ENCODE measurements at places on chromosomes 1 and 21.
A peak's percentile ranks its signal among the peaks of the same experiment; 100 is the strongest.

DNA sequence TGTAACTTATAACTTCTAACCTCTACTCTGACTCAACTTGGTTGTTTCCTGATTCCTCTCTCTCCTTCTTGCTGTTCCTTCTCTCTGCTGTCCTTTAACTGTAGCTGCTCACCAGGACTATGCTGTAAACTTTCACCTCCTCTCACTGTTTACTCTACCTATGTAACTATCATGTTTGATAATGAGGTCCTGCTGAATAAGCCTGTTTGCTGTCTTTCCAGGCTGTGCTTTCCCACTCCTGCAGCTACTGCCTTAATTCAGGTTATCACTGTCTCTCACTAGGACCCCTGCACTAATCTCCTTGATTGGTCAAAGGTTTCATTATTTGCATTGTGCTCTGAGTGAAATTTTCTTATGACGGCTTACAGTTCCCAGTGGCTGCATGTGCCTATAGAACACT, 633.9 kb upstream of the PTBP2 start:
- DNase-seq, result no peak

- peak; percentile 74 for DNase-seq
Measured at GRCh38 chr1:119531606-119532323, 24.8 kb downstream of the HSD3B1 start.

- DNase-seq, result no peak
Measured at GRCh38 chr1:161978011-161978790, 45.5 kb downstream of the OLFML2B start.

- DNase-seq, result no peak
Measured at GRCh38 chr1:169027607-169028320, 78.7 kb upstream of the ATP1B1 start.

GRCh38 chr1:38265293-38266196, 219.0 kb upstream of the POU3F1 start:
- DNase-seq, result no peak

- DNase-seq, result no peak
Measured at GRCh38 chr1:41767534-41768525, 150.9 kb downstream of the HIVEP3 start.

DNA sequence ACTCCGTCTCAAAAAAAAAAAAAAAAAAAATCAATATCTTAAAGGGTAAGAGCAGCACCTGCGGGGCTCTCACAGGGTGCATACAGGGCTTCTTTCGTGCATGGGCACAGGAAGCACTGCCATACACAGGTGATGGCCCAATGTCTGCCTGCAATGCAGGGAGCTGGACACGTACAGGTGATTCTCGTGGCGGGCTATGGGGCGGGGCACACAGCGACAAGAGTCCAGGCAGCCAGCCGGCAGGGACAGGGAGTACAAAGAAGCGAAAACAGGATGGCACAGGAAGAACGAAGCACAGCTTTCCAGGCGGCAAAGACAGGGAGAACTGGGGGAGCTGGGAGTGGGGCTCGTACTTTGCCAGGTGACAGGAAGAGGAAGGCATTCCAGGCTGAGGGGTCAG, 1.6 kb downstream of the KIF17 start:
- DNase-seq, result no peak

DNA sequence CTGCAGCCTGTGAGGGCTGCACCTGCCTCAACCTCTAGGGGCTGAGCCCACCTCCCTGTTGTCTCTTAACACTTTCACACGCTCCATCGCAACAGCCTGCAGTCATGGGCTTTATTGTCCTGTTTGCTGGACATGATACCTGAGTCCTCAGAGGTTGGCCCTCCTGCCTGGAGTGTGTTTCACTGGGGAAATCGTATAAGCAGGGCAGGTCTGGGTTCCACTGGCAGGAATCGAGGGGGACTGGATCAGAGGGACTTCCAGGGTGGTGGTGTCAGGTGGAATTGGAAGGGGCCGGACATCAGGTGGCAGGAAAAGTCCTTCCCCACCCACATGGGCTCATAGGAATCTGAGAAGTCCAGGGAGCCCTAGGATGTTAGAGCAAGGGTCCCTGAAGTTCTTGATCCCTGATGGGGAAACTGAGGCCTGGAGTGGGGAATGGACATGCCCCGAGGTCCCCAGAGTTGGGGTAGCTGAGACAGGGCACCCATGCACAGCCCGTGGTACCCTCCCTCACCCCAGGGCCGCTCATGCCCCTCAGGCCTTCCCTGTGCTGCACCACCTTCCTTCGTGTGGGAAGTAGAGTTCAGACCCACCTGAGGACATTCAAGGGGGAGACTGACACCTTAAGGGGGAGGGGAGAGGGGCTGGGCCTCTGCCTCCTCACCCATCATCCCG, 66.6 kb downstream of the PIK3CD start:
- no peak for DNase-seq

- peak; percentile 47 for DNase-seq
Measured at GRCh38 chr1:72442262-72442661, 159.9 kb upstream of the NEGR1 start.
